ENCODE measurements at places on chromosomes 12 and 14.

DNA sequence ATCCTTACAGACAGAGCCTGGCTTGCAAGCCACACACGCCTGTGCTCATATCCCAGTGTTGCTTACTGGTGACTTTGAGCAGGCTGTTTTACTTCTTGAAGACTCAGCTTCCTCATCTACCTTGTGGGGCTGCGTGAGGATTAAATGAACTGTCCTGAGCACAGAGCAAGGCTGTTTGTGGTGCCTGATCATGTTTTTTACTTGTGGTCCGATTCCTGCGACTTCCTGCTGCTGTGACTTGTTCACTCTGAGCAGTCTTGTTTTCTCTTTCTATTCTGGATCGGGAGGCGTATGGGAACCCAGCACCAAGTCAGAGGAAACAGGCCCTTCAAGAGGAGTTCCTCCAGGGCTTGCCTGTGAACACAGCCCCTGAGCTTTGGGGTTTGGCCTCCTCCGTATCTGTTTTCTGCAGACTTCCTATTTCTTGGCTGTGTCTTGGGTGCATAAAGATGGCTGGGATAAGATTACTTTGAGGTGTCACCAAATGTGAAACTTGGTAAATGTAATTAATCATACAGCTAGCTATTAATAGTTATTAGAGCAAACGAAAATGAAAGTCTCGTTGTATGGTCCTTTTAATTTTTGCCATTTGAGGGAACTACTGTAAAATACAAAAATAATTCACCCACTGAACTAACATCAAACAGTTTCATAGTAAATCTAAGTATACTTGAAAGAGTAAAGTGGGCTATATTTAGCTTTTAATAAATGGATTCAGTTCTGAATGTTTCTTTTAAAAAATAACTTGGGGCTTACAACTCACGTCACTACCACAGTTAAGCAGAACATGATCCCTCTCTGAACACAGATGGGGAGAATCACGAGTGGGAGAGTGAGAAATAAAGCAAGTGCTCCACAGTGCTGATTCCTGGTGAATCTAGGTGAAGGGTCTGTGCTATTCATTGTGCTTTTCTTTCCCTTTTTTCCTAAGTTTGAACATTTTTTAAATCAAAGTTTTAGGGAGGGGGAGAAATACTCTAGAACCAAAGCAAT is 251.5 kb downstream of the FOXN3 start:
- H3K27ac ChIP-seq = peak overlapping the region; percentile 80
- H3K4me3 ChIP-seq = peak overlapping the region; percentile 50
- H3K27me3 ChIP-seq = no peaks in the 10 kb centered on the region
- peaks cover 12% of the 10 kb centered on the region for H3K36me3 ChIP-seq
- no peak for DNase-seq

DNA sequence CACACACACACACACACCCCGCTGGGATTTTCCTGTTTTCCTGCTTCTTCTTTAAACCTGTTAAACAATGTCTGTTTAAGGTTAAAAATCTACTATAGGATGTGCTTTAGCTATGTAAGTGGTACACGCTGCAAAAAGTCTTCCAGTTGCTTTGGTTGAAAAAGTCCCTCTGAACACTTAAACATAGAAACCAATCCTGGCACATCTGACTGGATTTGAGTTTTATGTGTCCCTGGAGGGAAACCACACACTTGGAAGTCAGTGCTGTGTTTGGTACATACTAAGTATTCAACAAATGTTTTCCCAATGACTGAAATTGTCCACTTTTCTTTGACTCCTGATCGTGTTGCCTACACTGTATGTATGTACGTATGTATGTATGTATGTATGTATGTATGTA is 22.0 kb downstream of the CFL2 start:
- H3K36me3 ChIP-seq = no peaks in the 10 kb centered on the region
- H3K27ac ChIP-seq = no peak overlapping the region
- DNase-seq = no peak
- no peak overlapping the region for H3K4me3 ChIP-seq
- peaks cover 3% of the 10 kb centered on the region for H3K4me1 ChIP-seq
- H3K27me3 ChIP-seq = no peaks in the 10 kb centered on the region

- no peak for DNase-seq
- H3K4me1 ChIP-seq = no peaks in the 10 kb centered on the region
- H3K27ac ChIP-seq = no peak overlapping the region
- no peaks in the 10 kb centered on the region for H3K27me3 ChIP-seq
- no peaks in the 10 kb centered on the region for H3K36me3 ChIP-seq
Observed at GRCh38 chr12:1504304-1504894, 90.0 kb downstream of the FBXL14 start.

DNA sequence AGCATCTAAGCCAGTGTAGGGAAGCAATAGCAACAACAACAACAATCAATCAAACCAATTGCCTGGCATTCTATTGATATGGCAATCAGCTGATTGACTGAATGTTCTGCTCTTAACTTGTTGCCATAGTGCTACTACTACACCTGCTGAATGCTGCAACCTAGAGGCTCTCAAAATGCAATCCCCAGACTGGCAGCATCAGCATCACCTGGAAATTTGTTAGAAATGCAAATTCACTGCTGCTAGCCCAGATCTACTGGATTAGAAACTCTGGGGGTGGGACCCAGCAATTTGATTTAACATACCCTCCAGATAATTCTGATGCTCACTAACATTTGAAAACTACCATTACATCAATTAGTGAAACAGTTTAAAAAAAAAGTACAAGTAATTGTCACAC is 363.6 kb downstream of the SNAPC1 start:
- no peak overlapping the region for H3K27ac ChIP-seq
- no peak overlapping the region for H3K4me3 ChIP-seq
- no peak for DNase-seq
- H3K36me3 ChIP-seq = no peaks in the 10 kb centered on the region

DNA sequence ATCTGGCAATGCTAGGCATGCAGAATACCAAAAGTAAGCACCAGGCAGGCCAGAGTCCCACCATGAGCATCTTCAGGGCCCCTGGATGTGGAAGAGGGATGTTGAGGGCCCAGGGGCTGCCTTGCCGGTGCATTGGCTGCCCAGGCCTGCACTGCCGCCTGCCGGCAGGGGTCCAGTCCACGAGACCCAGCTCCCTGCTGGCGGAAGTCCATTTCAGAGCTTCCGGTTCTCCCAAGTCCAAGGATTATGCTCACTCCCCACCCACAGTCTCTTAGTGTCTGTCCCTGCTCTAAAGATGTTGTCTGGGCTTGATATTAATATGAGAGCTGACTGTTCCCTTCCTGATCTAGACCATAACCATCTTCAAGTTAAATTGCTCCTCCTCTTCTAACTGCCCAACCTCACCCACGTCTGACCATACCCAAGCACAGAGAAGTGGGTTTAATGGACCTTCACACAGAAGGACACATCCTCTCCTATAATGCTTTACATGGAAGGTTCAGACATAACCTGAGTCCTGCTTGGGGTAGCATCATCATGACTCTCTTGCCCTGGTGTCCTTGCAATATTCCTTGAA is 117.4 kb downstream of the DAD1 start:
- H3K4me3 ChIP-seq = no peak overlapping the region
- H3K27me3 ChIP-seq = no peaks in the 10 kb centered on the region
- H3K27ac ChIP-seq = no peak overlapping the region
- H3K36me3 ChIP-seq = no peaks in the 10 kb centered on the region

DNA sequence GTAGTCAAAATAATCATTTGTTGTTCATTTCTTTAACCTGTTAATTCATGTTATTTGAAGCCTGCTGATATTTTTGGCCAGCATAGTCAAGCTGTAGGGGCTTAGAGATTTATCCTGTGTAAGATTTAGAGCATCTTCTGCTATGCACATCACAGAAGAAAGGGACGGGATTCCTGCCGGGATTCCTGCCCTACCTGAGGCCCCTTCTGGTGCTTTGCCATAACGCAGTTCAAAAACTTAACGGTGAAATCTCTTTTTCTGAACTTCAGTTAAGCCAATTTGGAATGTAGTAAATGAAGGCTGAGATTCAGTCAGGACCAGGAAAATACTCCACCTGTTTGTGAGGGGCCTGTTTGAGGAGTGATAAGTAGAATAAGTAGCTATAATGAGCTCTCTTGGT is 50.7 kb upstream of the TMEM260 start:
- no peak overlapping the region for H3K27ac ChIP-seq
- DNase-seq = no peak
- H3K27me3 ChIP-seq = no peaks in the 10 kb centered on the region
- no peaks in the 10 kb centered on the region for H3K4me1 ChIP-seq

- no peaks in the 10 kb centered on the region for H3K4me1 ChIP-seq
- no peak overlapping the region for H3K27ac ChIP-seq
- no peaks in the 10 kb centered on the region for H3K36me3 ChIP-seq
- no peak for DNase-seq
- H3K4me3 ChIP-seq = no peak overlapping the region
Observed at GRCh38 chr12:88642675-88643431, 62.6 kb upstream of the KITLG start.

- DNase-seq = no peak
- no peaks in the 10 kb centered on the region for H3K36me3 ChIP-seq
- no peak overlapping the region for H3K27ac ChIP-seq
- no peak overlapping the region for H3K4me3 ChIP-seq
- H3K27me3 ChIP-seq = no peaks in the 10 kb centered on the region
Observed at GRCh38 chr12:32034045-32034444, 72.6 kb upstream of the BICD1 start.

GRCh38 chr12:93823616-93824391 is 146.6 kb downstream of the CRADD start:
- H3K36me3 ChIP-seq = no peaks in the 10 kb centered on the region
- DNase-seq = no peak
- no peak overlapping the region for H3K4me3 ChIP-seq

DNA sequence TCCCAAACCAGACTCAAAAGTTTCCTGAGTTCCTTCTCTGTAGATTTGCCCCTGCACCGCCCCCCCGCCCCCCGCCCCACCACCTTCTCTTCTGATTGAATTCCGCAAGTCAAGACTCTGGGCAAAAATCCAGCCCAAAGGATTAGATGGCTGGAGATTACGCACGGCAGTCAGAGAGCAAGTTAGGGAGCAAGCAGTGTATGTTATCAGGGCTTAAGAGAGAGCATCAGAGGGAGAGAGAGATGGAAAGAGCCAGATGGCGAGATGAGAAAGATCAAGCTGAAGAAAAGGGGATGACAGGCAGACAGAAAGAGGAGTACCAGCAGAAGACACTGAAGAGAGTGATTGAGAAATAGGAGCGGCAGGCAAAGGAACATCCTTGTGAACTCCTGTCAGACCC is 13.9 kb upstream of the ANKRD33 start:
- H3K36me3 ChIP-seq = no peaks in the 10 kb centered on the region
- peaks cover 5% of the 10 kb centered on the region for H3K4me1 ChIP-seq
- H3K27me3 ChIP-seq = peaks cover 4% of the 10 kb centered on the region
- no peak for DNase-seq
- no peak overlapping the region for H3K27ac ChIP-seq

GRCh38 chr14:51792809-51793208 is 67.6 kb upstream of the GNG2 start:
- no peaks in the 10 kb centered on the region for H3K36me3 ChIP-seq
- no peaks in the 10 kb centered on the region for H3K27me3 ChIP-seq
- H3K4me1 ChIP-seq = no peaks in the 10 kb centered on the region

DNA sequence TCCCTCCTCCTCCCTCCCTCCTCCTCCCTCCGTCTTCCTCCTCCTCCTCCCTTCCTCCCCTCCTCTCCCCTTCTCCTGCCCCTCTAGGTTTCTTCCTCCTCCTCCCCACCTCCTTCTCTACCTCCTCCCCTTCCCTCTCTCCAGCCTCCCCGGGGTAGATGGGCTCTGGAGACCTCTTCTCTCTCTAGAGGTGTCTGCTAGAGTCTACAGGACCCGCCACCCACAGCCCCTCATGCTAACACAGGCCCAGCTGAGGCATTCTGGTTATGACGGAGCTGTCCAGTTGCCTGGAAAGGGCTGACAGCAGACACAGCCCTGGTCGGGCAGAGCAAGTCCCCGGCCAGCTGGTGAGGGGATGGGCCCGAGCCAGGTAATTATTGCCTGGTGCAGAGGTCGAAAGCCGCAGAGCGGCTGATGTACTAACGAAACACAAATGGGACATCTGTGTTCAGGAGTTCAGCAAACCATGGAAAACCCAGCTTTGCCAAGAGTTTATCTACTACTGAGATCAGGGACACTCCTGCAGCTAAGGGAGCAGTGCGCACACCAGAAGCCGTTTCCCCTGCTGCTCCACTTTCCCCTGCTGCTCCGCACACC is 96.2 kb downstream of the PAPOLA start:
- H3K27me3 ChIP-seq = no peaks in the 10 kb centered on the region
- no peak overlapping the region for H3K4me3 ChIP-seq
- H3K4me1 ChIP-seq = no peaks in the 10 kb centered on the region
- H3K27ac ChIP-seq = no peak overlapping the region
- no peak for DNase-seq

DNA sequence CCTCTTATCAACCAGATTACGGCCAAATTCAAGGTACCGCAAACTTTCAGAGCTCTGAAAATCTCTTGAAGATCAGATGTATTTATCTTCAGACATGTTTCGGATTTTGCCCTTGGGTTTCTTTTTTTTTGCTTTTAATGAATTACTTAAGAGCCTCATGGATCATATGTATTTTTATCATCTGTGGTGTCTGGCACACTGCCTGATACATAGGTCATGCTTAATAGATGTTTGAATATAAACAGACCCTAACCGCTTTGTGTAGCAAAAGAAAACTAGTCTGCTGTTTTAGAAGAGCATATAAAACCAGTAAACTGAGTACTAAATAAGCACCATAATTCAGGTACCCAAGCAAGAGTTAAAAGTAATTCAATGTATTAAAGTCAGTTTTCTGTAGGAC is 20.1 kb upstream of the TBK1 start:
- no peaks in the 10 kb centered on the region for H3K4me1 ChIP-seq
- H3K27ac ChIP-seq = no peak overlapping the region
- no peaks in the 10 kb centered on the region for H3K27me3 ChIP-seq
- no peak for DNase-seq
- H3K36me3 ChIP-seq = peaks cover 94% of the 10 kb centered on the region
- no peak overlapping the region for H3K4me3 ChIP-seq

DNA sequence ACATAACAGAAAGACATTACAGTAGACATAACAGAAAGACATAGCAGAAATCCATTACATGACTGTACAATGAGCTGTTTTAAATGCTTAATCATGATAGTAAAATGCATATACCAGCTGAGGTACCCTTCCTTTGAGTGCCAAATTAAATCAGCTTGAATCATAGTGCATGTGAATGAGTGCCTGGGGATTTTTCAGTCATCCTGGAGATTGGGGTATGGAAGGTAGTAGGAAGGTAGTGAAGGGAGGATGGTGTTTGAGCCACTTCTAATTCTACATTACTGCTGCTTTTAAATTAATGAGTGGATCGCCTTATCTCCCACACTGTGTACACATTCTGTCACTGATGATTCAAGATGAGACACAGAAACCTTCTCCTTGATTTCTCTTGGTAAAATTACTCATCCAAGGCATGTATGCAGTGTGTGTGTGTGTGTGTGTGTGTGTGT is 534.2 kb downstream of the LRFN5 start:
- no peaks in the 10 kb centered on the region for H3K36me3 ChIP-seq
- no peaks in the 10 kb centered on the region for H3K4me1 ChIP-seq
- no peak for DNase-seq
- no peak overlapping the region for H3K4me3 ChIP-seq
- no peak overlapping the region for H3K27ac ChIP-seq

Measured in ascending aorta (tissue), 2 donors.